HCT116 (cell line): ENCODE measurements at places on chromosomes 5 and 9. TPM values are rescaled to one million over a fixed set of nuclear protein-coding genes. Genes with fewer than 3 reads are reported as not detected.

- no peaks in the 10 kb centered on the region for H3K36me3 ChIP-seq
- no peaks in the 10 kb centered on the region for H3K4me1 ChIP-seq
- no peak for DNase-seq
- H3K27me3 ChIP-seq = no peaks in the 10 kb centered on the region
- H3K4me3 ChIP-seq = no peak overlapping the region
- H3K27ac ChIP-seq = no peak overlapping the region
Observed at GRCh38 chr5:19179571-19179970, 808.4 kb downstream of the CDH18 start.

DNA sequence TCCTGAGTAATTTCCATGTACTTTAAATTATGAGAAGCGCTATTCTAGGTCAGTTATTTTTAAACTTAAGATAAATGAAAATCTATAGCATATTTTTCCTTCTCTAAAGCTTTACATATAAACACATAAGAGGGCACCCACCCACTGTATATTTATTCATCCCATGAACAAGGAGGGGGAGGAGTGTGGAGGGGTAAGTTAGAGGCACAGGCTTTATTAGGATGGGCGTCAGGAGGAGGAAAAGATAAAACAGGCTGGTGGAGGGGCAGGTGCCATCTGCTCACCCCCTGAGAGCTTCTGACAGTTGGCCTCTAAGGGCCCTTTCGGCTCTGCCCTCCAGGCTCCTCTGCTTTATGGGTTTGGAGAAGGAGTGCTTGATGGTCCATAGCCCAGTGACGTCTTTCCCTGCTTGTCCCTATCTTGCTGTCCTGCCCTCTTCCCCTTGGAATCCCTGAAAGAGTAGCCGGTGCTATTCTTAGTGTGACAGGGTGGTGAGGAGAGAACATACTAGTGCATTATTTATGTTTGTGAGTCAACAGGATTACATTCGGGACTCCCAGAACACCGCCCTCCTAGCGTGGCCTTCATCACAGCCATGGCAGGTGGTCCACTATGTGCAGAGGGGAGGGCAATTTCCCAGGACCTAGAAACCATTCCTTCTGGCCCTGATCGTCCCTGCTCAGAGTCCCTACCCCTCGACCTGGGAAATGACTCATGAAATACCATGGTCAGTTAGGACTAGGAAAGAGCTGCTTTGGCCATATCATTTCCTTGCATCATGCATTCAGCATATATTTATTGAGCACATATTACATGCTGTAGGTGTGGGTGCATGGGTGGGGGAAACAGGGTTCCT is 7.9 kb upstream of the SYNPO start:
- peaks cover 35% of the 10 kb centered on the region for H3K4me1 ChIP-seq
- H3K27ac ChIP-seq = no peak overlapping the region
- no peak overlapping the region for H3K4me3 ChIP-seq
- DNase-seq = no peak

DNA sequence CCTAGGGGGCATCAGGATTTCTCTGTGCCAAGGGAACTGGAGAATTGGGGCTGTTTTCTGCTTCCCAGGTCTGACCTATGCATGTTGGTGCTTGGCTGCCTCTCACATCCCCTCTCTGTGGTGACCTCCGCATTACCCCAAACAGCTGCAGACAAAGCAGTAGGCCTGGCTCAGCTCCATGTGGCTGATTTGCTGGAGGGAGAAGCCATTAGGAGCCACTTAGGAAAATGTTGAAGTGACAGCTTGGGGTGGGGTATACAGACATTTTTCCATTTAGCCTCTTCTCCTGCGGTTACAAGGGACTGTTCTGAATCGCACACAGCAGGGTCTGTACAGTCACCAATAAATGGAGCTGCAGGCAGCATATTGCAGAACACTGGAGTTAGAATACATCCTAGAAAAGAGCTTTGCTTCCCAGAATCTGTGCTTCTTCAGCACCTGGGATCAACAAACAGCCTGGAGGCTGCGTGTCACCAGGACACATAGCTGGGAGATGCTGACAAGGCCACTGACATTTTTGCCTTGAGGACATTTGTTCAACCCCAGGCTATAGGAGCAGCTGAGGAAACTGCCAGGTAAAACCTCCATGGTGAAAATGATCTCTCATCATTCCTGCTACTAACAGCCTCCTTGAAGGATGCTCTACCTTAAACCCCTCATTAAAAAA is 335.3 kb downstream of the DIRAS2 start:
- no peaks in the 10 kb centered on the region for H3K36me3 ChIP-seq
- DNase-seq = no peak
- no peak overlapping the region for H3K4me3 ChIP-seq
- H3K27me3 ChIP-seq = peaks cover 3% of the 10 kb centered on the region; the same call in 1 of the 2 replicates
- H3K27ac ChIP-seq = no peak overlapping the region

- H3K4me3 ChIP-seq = no peak overlapping the region
- DNase-seq = no peak
- H3K27ac ChIP-seq = no peak overlapping the region
- no peaks in the 10 kb centered on the region for H3K27me3 ChIP-seq
Observed at GRCh38 chr9:83296123-83296522, 233.2 kb upstream of the RASEF start.

- no peaks in the 10 kb centered on the region for H3K36me3 ChIP-seq
- no peak overlapping the region for H3K4me3 ChIP-seq
- DNase-seq = no peak
- H3K4me1 ChIP-seq = peaks cover 33% of the 10 kb centered on the region
- H3K27ac ChIP-seq = no peak overlapping the region
Observed at GRCh38 chr9:94083384-94083783, 880 bp upstream of the PTPDC1 start.

GRCh38 chr5:68395302-68395701 is 179.7 kb downstream of the PIK3R1 start:
- H3K4me1 ChIP-seq = no peaks in the 10 kb centered on the region
- no peak overlapping the region for H3K4me3 ChIP-seq
- no peak overlapping the region for H3K27ac ChIP-seq
- H3K36me3 ChIP-seq = no peaks in the 10 kb centered on the region
- no peak for DNase-seq

GRCh38 chr5:4230786-4231641 is 635.4 kb downstream of the IRX1 start:
- no peaks in the 10 kb centered on the region for H3K36me3 ChIP-seq
- H3K27ac ChIP-seq = no peak overlapping the region
- H3K4me1 ChIP-seq = no peaks in the 10 kb centered on the region
- DNase-seq = no peak
- no peak overlapping the region for H3K4me3 ChIP-seq

DNA sequence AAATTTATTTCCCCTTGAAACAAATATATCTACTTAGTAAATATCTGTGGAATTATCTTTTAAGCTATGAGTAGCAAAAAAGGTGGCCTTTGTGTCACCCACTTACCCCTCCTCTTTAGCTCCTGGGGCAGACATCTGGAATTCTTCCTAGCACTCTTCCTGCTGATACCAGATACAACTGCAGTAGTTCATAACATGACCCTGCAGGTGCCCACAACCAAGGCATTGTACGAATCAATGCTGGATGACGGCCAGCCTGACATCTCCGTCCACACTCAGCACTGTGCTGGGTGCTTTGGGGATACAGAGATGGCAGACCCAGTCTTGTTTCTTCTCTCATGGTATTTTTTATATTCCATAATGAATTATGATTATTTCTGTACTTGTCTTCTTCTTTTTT is 152.3 kb downstream of the GOLPH3 start:
- no peak overlapping the region for H3K27ac ChIP-seq
- H3K36me3 ChIP-seq = no peaks in the 10 kb centered on the region
- H3K4me1 ChIP-seq = no peaks in the 10 kb centered on the region
- H3K4me3 ChIP-seq = no peak overlapping the region

Gene AGXT2
- total RNA-seq = not detected

Gene FAM151B
- total RNA-seq = 1.2 TPM

Gene GABRA1
- total RNA-seq = not detected

Gene GFRA3
- total RNA-seq = not detected

Gene ENDOG
- 27.2 TPM for total RNA-seq
